Thyroid gland (tissue), 4 donors: ENCODE measurements at places on chromosomes 2 and 18. TPM values are rescaled to one million over a fixed set of nuclear protein-coding genes. Genes with fewer than 3 reads are reported as not detected.
A peak's percentile ranks its signal among the peaks of the same experiment; 100 is the strongest.

DNA sequence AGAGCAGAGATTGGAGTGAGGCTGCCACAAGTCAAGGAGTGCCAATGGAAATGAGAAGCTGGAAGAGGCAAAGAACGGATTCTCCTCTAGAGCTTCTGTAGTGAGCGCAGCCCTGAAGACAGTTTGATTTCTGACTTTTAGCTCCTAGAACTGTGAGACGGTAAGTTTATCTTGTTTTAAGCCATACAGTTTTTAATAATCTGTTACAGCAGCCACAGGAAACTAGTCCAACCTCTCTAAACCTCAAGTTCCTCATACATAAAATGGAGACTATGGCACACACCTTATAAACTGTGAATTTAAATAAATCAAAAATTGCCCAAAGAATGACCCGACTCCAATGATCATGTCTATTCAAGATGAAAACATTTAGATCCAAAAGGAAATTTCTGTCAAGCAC, 596.5 kb downstream of the BCL11A start:
- no peak for DNase-seq

DNA sequence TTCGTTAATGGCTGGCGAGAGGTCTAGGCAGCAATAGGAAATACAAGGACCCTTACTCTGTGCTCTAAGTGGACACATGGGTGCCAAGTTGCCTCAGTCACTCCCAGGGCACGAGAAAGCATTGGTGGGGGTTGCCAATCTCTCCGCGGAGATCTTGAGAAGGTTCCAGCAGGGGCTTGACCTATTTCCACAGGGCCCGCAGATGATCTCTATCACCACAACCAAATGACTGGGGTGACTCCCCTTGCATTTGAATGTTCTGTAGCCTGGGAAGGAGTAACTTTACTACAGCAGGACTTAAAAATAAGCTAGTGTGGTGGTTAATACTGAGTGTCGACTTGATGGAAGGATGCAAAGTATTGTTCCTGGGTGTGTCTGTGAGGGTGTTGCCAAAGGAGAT, 8.1 kb downstream of the CDC42EP3 start:
- no peak for DNase-seq

SCYGR4 gene
- not detected for total RNA-seq

CSRNP3 gene
- total RNA-seq = 6.0 TPM

VWC2L gene
- not detected for total RNA-seq

ALLC gene
- not detected for total RNA-seq

GPR75 gene
- 6.6 TPM for total RNA-seq

GRCh38 chr2:69278366-69278765, 108.7 kb downstream of the GFPT1 start:
- peak; percentile 81 for DNase-seq

DNA sequence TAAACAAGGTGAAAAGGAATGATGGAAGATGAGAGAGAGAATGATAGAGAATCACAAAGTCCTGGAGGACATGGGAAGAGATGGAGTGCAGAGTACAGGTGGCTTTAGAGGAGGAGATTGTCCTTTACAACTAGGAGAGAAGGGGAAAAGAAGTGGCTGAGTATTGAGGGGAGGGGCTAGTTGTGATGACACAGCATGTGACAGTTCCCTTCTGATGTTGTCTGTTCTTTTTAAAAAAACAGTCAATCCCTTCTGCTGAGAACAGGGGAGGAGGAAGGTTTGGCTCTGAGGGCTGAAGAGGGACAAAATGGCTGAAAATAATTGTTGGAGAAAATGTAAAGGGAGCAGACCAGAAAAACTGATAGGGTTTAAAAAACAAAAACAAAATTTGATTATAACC, 44.0 kb downstream of the STEAP3 start:
- no peak for DNase-seq

GALR1 gene
- total RNA-seq = 0.04 TPM

- DNase-seq = no peak
These were observed 185.5 kb upstream of the FN1 start for GRCh38 chr2:215621381-215621780.

- DNase-seq = no peak
These were observed 2.4 kb downstream of the WDR43 start for GRCh38 chr2:28896906-28897305.

DNA sequence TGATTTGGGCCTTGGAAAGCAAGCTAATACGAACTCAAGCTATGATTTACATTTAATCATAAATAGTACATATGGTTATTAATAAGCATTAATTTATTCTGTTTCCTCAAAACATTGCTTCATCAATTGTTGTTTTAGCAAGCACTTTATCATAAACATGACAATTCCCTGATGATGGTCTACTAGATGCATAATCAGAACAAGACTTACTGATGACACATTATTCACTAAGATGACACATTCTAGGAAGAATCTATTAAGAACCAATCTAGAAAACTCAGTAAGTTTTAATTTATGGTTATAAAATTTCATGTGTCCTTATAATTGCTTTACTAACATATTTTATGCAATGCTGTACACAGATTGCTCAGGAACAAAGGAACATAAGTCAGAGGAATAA, 815.2 kb downstream of the ERBB4 start:
- no peak for DNase-seq

ZNF516 gene
- 28.3 TPM for total RNA-seq

DNAH7 gene
- 9.9 TPM for total RNA-seq

GRCh38 chr18:79784071-79784913, 13.4 kb upstream of the KCNG2 start:
- no peak for DNase-seq

DNA sequence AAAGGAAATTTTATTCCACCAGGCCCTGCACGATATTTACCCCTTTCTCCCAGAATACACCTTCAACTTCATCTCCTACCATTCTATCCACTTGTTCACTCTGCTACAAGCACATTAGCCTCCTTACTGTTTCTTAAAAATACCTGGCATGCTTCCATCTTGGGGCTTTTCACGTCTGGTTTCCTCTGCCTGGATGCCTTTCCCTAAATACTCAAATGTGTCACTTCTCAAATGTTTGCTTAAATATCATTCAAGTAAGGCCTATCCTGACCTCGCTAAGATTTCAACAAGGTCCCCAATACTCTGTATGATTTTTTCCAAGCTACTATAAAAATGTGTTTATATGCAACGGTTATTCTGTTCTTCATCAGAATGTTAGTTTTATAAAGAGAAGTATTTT, 433.0 kb upstream of the CHAC2 start:
- no peak for DNase-seq

BOD1L2 gene
- total RNA-seq = not detected

FOXD4L1 gene
- total RNA-seq = 0.33 TPM

DNA sequence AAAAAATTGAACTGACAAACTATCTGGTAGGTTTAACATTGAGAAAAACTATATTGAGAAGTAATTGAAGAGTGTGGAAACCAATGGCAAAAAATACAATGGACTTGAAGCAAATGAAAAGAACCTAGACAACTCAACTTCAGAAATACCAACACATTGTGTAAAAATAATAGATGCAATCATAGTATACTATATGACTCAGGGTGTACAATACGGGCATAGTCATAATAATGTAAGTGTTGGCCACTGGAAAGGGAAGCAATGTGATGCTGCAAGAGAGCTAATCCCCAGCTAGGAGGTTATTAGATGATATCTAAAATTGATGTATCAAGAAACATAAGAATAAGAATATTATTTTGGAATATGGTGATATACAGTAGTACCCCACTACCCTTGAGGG, 45.3 kb downstream of the SMAD7 start:
- DNase-seq = no peak

CD226 gene
- 3.5 TPM for total RNA-seq

- no peak for DNase-seq
These were observed 49.8 kb upstream of the OTX1 start for GRCh38 chr2:63000801-63001200.

RGPD4 gene
- total RNA-seq = not detected

- no peak for DNase-seq
These were observed 146.6 kb downstream of the MEIS1 start for GRCh38 chr2:66581339-66582103.

STON1 gene
- 12.1 TPM for total RNA-seq

RBM44 gene
- 0.89 TPM for total RNA-seq

DNA sequence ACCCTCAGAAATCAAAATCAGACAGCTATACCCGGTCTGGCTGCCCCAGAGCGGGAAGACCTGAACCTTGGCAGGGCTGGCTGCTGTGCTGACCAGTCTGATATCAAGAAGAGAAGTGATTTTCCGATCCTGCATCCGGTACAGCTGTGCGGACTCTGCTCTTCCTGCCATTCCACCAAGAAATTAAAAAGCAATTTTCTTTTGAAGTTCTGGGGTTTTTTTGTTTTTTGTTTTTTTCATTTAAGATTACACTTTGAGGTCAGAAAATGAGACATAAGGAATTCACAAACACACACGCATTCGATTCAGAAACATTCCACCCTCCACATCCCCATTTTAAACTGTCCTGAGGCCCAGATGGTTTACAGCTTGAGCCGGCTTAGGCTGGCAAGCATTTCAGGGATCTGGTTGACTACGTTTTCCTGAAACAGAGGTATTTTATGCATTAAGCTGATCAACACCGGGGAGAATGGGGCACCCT, 156.5 kb downstream of the COL6A3 start:
- no peak for DNase-seq

DNA sequence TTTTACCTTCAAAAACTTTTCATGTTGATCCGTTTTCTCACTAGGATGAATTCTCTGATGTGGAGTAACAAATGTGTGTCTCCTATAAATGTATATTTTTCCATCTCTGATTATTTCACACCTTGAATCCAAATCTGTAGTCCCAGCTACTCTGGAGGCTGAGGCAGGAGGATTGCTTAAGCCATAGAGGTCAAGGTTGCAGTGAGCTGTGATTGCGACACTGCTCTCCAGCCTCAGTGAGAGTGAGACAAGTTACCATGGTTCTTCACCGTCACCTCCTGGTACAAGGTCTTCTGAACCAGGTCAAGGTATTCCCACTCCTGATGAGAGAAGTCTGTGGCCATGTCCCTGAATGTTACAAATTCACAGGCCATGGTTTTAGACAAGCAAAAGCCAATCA, 15.1 kb downstream of the GMCL1 start:
- no peak for DNase-seq

- DNase-seq = no peak
These were observed 18.8 kb upstream of the TMX3 start for GRCh38 chr18:68733707-68734106.

INPP1 gene
- total RNA-seq = 45.3 TPM

CRYGC gene
- not detected for total RNA-seq

GRCh38 chr2:158923180-158923594, 45.3 kb upstream of the TANC1 start:
- no peak for DNase-seq

GRCh38 chr2:37780387-37780676, 108.9 kb upstream of the CDC42EP3 start:
- DNase-seq = no peak

DNA sequence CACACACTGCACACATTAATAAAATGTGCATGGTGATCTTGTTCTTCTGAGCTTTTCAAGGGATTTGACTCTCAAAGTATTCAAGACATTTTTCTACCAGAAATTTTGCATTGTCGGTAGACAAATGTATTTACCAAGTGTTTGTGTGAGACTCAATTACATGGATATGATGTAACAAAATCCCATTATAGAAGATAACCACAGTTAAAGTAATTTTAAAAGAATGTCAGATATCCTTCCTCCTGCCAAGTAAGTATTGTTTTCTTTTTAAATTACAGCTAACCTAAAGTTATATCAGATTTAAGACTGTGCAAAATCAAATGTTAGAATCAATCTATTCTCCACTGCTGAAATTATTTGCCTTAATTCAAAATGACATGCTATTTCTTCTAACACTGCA, 1344.5 kb upstream of the CHAC2 start:
- DNase-seq = no peak

MYOM1 gene
- 2.3 TPM for total RNA-seq

VIL1 gene
- total RNA-seq = not detected

DSG4 gene
- total RNA-seq = not detected

GRCh38 chr18:13371689-13372418, 153.3 kb downstream of the LDLRAD4 start:
- no peak for DNase-seq

GRCh38 chr2:22995576-22995975, 389.4 kb upstream of the KLHL29 start:
- DNase-seq = no peak

DNA sequence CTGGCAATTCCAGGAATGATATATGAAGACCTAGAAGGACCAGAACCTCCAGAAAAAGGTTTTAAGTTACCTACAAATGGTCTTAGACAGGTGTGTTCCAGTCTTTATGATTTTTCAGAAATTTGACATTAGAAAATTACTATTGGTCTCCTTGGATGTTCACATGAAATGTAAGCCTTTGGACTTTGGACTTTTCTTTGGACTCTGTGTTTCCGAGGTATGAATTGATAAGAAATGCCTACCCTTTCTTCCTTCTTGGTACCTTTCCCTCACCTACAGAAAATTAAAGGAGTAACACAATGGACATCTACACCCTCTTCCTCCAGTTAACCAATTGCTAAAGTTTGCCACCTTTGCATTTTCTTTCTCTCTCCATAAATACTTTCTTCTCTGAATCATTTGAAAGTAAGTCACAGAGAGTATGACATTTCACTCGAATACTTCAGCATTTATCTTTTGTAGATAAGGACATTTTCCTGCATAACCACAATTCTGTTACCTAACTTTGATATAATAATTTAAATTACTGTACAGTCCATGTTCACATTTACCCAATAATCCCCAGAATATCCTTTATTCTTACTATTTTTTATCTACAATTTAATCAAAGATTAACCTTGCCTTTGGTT, 26.2 kb downstream of the CEP192 start:
- no peak for DNase-seq

- DNase-seq = no peak
These were observed 15.2 kb upstream of the GALM start for GRCh38 chr2:38650717-38651116.

MFSD2B gene
- total RNA-seq = not detected

ARHGEF4 gene
- total RNA-seq = 15.6 TPM

LCT gene
- not detected for total RNA-seq

DNA sequence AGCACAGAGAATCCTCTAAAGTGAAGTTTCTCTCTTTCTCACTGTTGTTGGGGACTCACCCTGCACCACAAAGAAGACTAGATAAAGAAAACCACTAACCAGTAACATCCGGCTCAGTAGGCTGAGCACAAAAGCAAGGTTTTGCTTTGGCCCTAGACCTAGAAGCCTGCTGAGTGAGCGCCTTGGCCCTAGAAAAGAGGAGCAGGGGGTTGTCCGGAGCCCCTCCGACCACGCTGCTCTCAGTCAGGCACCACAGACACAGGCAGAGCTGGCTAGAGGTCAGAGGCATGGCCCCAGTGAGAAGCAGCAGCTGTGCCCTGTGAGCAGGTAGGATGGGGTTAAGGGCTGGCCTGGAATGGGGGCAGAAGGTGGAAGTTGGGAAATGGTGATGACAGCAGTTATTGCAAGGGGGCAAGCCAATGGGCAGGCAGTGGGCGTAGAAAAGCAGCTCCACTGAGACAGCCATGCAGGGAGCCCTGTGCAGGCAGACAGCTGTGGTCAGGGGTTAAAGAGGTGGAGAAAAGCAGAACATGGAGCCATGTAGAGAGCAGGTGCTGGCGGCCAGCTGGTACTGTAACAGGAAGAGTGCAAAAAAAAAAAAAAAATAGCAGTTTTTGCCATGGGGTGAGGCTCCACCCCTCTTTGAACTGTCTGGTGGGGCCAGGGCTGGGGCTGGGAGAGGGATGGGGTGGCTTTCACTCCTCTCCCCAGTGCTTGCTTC, 36.9 kb upstream of the SLC14A1 start:
- DNase-seq = no peak

- no peak for DNase-seq
These were observed 24.2 kb upstream of the SERPINE2 start for GRCh38 chr2:224063298-224063648.

- DNase-seq = no peak
These were observed 55.5 kb upstream of the PIK3C3 start for GRCh38 chr18:41899535-41899934.

GRCh38 chr2:232139171-232139594, 177.7 kb downstream of the DIS3L2 start:
- DNase-seq = no peak

- peak; percentile 91 for DNase-seq
These were observed at the start of gene PSMD14 for GRCh38 chr2:161308178-161308955. Gene PSMD14 (plus strand): TSS chr2:161308425. CDS start chr2:161318826, 10,401 bp downstream.
